Anterior cingulate cortex (tissue), 58 donors: ENCODE measurements at places on chromosomes 6 and 20.
A peak's percentile ranks its signal among the peaks of the same experiment; 100 is the strongest.

DNA sequence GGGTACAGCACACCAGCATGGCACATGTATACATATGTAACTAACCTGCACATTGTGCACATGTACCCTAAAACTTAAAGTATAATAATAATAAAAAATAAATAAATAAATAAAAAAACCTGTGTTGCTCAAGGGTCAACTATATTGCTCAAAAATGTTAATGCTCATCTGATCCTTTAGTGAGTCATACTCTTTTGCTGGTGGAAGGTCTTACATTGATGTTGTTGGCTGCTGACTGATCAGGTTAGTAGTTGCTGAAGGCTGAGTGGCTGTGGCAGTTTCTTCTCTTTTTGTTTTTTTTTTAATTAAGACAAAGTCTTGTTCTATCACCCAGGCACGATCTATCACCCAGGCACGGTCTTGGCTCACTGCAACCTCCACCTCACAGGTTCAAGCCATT lies 29.6 kb upstream of the SMIM26 start:
- DNase-seq = no peak

DNA sequence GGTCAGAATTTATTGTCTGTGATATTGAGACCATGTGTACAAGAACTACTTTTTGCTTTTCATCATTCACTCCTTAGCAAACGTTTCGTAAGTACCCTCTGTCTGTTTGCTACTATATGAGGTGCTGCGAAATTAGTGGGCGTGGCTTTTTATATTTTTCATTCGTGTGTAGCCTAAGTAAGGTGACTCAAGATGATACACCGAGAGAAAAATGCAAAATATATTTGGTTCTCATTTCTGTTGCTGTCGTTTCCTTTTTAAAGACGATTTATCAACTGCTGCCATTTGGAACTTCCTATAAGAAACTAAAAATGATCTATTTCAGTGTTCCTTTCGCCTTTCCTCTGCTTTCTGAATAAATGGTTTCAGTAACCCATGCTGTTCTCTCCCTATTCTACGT lies 61.2 kb downstream of the VAPB start:
- DNase-seq = no peak

- DNase-seq = peak; percentile 54
Measured at GRCh38 chr6:68975064-68975463, 340.0 kb downstream of the ADGRB3 start.

DNA sequence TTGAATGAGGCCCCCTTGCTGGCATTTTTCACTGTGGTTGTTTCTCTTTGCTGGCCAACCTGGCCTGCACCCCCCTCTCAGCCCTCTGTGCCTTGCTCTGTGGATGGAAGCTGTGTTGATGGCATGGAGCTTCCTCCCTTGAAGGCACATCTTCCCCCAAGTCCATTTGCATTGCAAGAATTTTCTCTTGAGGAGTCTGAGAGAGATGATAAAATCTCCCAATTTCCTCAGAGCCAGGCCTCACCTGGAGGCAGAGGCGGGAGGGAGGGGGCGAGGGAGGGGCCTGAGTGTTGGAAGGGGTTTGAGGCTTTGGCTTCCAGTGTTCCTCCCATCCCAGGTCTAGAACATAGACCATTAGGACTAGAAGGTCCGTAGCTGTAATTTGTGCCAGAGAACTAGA lies 175.1 kb downstream of the SCP2D1 start:
- no peak for DNase-seq

DNA sequence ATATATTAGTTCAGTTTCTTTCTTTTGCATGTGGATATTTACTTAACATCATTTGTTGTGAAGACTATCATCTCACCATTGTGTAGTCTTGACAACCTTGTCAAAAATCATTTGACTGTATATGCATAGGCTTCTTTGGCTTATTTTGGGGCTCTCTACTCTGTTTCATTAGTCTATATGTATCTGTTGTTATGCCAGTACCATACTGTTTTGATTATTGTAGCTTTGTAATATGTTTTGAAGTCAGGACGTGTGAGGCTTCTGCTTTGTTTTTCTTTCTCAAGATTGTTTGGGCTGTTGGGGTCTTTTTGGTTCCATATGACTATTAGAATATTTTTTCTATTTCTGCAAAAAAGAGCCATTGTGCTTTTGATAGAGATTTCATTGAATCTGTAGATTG lies 288.2 kb upstream of the RNF217 start:
- no peak for DNase-seq

- DNase-seq = no peak
Measured at GRCh38 chr6:156773935-156774852, 3.0 kb upstream of the ARID1B start.

DNA sequence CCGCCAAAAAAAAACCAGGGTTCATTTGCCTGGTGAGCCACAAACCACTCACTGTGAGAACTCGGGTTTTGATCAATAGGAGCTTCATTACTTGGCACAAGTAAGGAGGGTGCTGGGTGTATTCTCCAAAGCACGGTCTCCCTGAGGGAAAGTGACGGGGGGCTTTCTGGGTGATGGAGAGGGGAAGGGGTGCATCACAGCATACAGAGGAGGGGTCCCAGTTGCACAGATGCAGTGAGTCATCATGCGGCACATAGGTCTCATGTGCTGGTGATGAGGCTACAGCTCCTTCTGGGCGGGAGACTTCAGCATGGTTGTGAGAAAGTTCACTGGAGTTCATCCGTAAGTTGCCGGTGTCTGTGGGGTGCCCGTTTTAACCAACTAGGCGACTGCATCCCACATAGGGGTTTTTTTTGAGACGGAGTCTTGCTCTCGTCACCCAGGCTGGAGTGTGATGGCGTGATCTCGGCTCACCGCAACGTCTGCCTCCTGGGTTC lies 36.2 kb downstream of the SUN5 start:
- no peak for DNase-seq

DNA sequence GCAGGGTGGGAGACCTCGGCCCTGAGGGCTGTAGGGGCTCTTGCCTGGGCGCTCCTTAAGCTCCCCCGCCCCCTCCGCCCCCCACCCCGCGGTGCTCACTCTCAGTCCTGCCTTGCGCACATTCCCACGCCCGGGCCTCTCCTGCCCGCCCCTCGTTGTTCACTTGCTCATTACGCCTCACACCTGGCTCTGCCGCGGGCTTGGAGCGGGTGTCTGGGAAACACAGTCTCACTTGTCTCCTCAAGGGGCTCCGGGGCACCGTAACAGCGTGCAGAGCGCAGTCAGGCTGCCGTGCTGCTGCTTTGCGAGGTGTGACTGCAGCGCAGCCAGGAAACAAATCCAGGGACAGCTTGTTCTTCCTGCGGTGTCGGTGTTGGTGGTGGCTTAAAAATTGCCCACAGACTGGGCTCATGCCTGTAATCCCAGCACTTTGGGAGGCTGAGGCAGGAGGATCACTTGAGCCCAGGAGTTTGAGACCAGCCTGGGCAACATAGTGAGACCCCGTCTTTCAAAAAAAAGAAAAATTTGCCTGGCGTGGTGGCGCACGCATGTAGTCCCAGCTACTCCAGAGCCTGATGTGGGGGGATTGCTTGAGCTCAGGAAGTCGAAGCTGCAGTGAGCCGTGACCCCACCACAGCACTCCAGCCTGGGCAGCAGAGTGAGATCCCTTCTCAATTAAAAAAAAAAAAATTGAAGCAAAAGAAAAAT lies 4.6 kb downstream of the NPBWR2 start:
- no peak for DNase-seq

- peak; percentile 2 for DNase-seq
Measured at GRCh38 chr6:17281497-17282481, 628 bp downstream of the RBM24 start.

DNA sequence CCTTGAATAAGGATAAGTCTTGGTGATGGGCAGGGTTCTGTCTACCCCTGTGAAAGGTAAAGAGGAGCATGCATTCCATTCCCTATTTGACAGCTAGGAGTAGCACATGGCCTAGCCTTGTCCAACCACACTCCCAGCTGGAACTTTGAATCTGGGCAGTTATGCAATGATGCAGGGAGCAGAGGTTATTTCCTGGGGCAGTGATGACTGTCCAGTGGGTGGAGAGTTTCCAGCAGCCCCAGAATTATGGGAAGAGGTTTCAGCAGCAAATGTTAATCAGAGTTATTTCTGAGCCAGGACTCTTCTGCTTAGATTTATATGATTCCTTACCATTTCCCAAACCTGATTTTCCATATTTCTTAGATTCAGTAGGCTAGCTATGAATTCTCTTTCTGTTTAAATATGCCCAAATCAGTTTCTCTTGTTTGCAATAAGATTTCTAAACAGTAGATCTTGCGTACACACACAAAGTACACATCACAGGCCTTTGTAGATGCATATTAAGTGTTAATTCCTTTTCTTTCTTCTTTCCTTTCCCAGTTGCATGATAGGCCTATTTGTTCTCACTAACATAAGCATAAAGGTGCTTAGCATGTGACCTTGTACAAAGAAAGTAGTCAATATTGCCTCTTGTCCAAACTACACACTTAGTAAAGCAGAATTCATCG lies 17.3 kb upstream of the TXLNB start:
- DNase-seq = no peak

GRCh38 chr6:34539181-34539580 lies 16.9 kb downstream of the SPDEF start:
- no peak for DNase-seq

GRCh38 chr6:147194652-147195411 lies 9.4 kb upstream of the STXBP5 start:
- DNase-seq = no peak

DNA sequence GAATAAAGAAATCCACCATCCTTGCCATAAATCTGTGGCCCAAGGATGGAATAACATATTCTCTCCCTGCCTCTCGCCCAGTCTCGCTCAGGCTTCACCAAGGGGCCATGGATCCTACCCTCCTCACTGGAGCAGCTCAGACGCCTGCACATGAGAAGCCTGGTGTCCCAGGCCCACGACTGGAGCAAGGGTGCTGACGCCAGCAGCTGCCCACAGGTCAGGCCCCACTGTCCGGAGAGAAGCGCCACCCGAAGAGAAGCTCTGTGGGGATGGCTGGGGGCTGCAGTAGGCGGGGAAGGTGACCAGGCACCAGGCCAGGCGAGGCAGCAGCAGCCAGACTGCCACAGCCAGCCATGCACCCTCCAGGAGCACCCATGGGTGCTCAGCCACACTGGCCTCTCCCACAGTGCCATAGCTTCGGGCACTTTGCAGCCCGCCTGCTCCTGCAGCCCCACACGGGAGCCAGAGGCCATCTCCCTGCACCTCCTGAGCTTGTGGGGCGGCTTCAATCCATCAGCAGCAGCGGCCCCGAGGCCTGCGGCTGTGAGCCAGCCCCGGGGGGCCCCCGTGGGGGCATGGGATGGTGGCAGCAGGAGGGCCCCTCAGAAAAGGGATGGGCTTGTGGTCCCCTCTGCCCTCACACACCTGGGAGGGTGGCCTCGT lies 286.2 kb upstream of the SGK1 start:
- DNase-seq = no peak

GRCh38 chr20:13337090-13337784 lies 116.2 kb downstream of the ISM1 start:
- DNase-seq = no peak

DNA sequence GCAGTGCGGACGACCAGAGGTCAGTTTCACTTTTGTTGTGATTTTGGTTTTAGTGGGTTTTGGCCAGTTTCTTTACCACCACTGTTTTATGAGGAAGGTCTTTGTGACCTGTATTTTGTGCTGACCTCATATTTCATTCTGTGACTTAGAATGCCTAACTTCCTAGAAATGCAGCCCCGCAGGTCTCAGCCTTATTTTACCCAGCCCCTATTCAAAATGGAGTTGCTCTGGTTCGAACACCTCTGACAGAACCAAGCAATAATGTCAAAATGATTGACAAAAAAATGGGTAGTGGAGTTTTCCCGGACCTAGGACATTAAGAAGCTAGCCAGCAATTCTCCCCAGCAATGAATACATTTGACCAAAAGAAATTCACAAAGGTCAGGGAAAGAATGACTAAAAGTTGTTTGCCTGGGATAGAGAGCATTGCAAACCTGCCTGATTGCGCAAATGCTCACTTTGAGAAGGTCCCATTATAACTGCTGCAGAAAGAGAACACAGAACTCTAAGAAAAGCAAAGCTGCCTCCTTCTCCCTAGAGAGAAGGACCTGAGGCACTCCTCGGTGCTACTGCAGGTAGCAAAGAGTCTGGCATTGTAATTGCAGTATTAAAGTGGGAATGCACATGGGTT lies 288.8 kb downstream of the ADGB start:
- no peak for DNase-seq

- no peak for DNase-seq
Measured at GRCh38 chr20:34401741-34402455, 38.8 kb downstream of the ITCH start.
